ENCODE measurements at places on chromosomes 7 and 10.

DNA sequence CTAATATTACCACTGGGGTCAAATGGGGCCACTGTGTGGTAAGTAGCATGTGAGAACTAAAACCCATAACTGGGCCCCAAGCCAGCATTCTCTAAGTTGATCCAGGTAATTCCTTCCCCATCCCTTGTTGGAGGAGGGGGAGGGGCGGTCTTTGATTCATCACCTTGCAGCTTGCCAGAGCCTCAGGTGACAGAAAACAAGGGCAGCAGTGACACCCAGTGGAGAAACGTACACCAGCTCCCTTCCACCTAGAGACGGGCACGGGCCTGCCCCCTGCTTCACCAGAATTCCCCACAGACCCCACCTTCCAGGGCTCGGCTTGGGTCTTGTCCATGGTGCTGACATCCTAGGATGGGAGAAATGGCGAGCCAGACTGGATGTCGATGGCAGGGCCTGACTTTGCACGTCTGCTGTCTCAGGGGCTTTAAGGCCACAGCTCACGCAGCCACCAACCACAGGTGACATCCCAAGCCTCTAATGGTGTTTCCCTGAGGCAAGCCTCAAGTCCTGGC, 102.0 kb downstream of the STRA8 start:
- DNase-seq, result no peak

DNA sequence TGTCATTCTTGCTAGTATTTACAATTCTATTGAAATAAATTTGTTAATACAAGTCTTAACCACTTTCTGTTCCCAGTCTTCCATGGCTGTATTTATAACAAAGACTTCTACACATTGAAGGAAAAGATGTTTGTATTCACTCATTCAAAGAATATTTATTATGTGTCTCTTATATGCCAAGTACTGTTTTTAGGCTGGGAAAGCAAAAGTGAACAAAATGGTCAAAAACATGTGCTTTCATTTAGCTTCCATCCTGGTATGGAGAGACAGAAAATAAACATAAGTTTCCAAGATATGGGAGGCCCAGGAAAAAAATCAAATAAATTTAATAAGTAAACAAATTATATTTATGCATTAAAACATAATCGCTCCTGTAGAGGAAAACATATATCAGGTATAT, 22.9 kb downstream of the CPED1 start:
- DNase-seq, result no peak

DNA sequence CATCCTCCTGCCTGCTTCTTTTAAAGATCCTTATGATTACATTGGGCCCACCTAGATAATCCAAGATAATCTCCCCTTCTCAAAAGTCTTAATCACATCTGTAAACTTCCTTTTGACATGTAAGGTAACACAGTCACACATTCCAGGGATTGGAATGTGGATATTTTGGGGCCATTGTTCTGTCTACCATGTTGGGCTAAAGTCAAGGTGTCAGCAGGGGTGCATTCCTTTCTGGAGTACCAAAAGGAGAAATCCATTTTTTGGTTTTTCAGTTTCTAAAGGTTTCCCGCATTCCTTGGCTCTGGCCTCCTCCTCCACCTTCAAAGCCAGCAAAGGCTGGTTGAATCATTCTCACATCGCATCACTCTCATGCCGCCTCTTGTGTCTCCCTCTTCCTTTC, 197.6 kb upstream of the NFE2L3 start:
- no peak for DNase-seq

DNA sequence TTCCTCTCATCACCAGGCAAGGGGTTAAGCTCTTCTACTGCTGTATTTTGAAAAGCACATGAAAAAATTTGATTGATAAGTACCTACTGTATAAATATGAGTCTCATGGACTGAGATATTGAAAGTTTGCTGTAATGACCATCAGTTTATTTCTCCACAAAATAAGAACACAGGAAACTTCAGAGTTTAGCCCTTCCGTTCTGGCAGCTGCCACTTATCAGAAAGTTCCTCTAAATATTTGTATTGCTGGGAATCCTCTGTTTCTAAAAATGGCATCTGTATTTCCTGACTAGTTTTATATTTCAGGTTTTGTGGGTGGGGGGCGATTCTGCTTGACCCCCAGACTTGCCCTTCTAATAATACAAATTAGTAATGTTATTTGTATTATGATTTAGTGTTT, 92.0 kb downstream of the LYZL2 start:
- DNase-seq, result no peak

GRCh38 chr10:99045671-99046070, 190.0 kb downstream of the HPSE2 start:
- no peak for DNase-seq

GRCh38 chr10:3126741-3127346, 45.7 kb downstream of the PITRM1 start:
- DNase-seq, result no peak

DNA sequence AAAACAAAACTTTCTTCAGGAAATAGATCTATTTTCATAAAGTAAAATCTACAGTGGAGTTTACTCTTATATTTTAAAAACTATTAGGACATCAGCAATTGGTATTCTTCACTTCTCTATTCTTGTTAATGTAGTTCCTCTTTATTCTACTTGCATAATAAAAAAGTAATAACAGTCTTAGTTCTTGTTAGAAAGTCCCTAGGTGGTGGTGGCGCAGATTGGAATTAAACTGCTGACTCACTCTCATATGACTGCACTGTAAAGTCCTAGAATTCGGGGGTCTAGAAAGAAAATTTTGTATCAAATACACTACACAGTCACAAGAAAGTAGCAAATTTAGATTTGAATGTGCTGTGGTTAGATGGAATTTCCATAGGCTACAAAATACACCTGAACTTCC, 44.6 kb upstream of the TES start:
- no peak for DNase-seq

GRCh38 chr7:48242846-48243245, 71.6 kb downstream of the ABCA13 start:
- DNase-seq, result no peak

- DNase-seq, result no peak
These were observed 64.9 kb downstream of the CFAP46 start for GRCh38 chr10:132877473-132877872.

DNA sequence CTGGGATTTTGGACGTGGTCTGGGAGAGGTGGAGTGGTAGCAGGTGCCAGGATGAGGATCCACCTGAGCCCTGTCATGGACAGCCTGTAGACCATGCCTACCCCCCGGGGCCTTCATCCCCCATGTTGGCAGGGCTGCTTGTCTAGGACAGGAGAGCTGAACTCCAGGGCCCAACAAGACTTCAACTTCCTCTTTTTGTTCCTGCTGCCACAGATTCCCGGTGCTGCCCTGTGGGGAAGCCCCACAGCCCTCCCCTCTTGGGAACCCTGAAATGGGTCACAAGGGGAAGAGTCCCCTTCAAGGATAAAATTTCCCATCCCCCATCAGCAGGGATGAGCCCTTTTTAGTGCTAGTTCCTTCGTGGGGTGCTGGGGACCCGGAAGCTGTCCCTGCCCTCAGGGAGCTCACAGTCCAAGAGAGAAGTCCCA, 1.3 kb upstream of the CUEDC2 start:
- DNase-seq, result no peak

- DNase-seq, result no peak
These were observed 197.2 kb downstream of the REEP3 start for GRCh38 chr10:63718421-63718820.

DNA sequence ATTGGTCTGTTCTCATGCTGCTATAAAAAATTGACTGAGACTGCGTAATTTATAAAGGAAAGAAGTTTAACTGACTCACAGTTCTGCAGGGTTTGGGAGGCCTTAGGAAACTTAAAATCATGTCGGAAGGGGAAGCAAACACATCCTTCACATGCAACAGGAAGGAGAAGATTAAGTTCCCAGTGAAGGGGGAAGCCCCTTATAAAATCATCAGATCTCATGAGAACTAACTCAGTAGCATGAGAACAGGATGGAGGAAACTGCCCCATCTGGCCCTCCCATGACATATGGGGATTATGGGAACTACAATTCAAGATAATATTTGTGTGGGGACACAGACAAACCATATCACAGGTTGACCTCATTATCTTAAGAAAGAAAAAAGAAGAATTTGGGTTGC, 134.5 kb downstream of the PPP1R3A start:
- no peak for DNase-seq

- no peak for DNase-seq
These were observed 70.4 kb downstream of the RALA start for GRCh38 chr7:39693812-39694211.

DNA sequence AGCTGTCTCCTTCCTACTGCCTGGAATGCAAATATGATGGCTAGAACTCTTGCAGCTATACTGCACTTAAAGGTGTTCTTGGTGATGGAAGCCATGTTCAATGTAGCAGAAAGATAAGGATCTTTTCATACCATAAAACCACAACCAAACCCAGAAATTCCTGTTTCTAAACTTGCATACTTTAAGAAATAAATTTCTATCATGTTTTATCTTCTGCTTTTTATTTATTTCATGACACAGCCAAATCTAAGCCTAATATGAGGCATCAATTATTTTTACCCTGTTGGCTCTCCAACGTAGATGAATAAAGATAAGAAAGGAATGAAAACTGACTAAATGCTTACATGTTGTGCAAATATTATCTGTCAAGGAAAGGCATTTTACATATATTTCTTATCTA, 224.1 kb downstream of the DOCK4 start:
- no peak for DNase-seq

DNA sequence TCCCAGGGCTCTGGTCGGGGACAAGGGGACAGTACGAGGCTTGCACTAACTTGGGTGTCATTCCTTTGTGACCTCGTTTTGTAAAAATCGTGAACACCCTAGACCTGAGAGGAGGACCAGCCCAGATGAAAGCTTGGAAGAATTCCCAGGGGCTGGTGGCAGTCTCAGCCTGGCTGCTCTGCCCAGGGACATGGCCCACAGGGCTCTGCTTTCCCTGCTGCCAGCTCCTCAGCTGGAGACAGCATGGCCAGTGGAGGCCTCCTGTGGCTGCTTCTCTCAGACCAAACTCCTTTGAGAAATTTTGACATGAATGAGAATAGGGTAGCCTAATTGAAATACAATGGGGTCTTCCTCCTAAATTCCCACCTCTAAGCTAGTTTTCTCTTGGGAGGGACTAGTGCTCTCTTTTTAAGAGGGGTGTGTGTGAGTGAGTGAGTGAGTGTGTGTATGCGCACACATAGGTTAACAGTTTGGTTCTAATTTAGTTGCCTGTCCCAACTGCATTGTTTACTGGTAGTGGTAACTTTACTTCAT, 140.3 kb upstream of the EFCAB10 start:
- no peak for DNase-seq
